Heart right ventricle (tissue), 16 donors: ENCODE measurements at places on chromosomes 1 and 21. TPM values are rescaled to one million over a fixed set of nuclear protein-coding genes. Genes with fewer than 3 reads are reported as not detected.

DNA sequence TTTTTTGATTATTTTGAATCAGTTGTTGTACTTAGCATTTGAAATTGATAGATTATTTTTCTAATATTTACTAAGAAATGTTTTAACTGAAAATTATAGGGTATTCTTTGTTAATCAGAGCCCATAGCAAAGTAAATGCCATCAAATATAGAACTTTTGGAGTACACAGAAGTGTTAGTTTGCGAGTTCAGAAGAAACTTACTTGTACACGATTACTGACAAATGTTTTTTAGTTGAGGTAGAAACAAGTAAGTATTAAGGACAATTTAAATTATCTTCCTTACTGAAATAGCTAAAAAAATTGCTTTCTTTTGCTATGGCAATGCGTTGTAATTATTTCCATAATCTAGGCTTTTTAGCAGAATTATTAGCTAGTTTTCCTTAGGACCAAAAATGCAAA lies 692.2 kb downstream of the USP25 start:
- no peak for DNase-seq

DNA sequence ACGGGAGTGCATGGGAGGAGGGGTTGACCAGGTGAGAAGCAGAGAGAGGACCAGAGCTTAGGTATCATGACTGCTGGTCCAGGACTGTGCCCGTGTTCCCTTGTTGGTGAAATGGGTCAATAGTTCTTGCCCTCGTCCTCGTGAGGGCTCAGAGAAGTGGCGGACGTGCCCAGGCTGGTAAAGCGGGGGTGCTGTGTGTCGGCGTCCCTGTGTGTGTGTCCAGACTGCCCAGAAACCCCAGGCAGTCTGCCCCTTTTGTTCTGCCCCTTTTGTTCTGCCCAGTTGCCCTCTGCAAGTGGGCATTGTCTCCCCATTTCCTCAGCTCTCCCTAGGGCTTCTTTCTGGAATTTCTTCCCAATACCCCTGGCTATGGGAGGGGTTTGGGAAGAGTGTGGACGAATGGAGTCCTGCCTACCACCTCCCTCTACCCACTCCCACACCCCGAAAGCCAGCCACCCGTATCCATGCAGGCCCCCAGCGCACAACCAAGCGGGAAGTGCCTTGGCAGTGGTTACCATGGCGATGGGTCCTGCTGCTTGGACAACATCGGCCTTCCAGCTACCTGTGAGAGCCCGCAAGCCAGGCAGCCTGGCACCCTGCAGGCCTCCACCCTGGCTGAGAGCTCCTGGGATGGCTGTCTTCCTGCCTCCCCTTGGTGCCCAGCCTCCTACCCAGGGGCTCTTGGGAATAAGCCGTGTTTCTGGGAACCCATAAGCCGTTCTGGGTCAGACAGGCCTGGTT lies 34.7 kb downstream of the ACOT11 start:
- no peak for DNase-seq

DNA sequence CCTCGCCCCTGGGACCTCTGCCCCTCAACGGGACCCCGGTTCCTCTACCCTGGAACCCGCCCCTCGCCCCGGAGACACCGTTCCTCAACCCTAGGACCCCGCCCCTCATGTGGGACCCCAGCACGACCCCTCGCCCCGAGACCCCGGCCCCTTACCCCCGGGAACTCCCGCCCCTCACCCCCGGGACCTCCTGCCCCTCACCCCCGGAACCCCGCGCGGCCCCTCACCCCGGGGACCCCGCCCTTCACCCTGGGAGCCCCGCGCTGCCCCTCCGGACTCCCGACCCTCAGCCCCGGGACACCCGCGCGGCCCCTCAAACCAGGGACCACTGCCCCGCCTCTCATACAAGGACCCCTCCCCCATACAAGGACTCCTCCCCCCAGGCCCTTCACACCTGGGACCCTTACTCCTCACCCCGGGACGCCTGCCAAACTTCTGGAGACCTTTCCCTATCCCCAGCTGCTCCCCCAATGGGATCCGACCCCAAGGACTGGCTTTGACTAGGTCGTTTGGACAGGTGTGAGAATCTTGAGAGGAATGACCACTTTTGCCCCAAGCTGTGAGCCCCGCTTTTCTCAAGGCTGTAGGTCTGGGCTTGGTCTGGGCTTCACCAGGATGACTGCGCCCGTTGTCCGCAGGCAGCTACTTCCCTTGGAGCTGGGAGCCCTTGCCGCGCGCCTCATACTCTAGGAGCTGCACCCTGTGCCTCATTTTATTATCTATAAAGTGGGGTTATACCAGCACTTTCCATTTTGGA lies 843 bp downstream of the DIP2A start:
- DNase-seq: peak; percentile 34

Gene SHE
- 7.9 TPM for total RNA-seq

Gene RIPPLY3
- total RNA-seq: not detected

Gene UBE2U
- total RNA-seq: not detected

GRCh38 chr1:162488219-162488618 lies 9.4 kb upstream of the UHMK1 start:
- DNase-seq: no peak

GRCh38 chr21:37292941-37293340 lies 25.8 kb upstream of the VPS26C start:
- DNase-seq: peak; percentile 28

DNA sequence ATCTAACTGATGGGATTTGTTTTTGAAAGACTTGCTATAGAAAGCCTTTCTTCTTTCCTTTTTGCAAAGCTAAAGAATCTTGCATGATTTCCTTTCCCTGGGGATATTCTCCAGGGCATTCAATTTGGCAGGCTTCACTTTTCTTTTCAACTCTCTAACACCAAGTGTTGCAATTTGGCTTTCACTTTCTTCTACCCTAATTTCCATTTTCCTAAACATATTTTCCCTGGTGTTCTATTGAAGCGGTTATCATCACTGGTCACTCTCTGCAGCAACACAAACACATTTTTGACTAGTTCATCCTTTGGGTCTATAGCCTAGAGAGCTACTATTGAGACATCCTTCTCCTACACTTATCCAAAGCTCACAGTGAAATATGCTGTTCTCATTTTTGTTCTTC lies 424.5 kb downstream of the NEGR1 start:
- DNase-seq: peak; percentile 10

GRCh38 chr1:235460770-235461169 lies 43.5 kb downstream of the B3GALNT2 start:
- no peak for DNase-seq

DNA sequence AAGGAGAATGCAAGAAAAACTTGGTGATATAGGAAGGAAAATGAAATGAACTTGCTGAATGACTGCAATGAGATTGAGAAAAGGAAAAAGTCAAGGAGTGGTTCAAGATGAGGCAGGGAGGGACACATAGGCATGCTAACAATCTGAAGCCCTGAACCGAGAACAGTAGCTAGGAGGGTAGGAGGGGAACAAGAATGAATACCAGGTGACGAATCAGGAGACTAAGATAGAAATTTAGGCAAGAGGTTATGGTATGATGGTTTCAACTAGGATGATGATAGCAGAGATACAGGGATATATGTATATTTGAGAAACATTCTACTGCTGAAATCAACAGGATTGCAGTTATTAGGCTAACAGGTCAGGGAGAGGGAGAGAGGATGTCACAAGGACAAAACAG lies 44.1 kb downstream of the SMYD3 start:
- no peak for DNase-seq

DNA sequence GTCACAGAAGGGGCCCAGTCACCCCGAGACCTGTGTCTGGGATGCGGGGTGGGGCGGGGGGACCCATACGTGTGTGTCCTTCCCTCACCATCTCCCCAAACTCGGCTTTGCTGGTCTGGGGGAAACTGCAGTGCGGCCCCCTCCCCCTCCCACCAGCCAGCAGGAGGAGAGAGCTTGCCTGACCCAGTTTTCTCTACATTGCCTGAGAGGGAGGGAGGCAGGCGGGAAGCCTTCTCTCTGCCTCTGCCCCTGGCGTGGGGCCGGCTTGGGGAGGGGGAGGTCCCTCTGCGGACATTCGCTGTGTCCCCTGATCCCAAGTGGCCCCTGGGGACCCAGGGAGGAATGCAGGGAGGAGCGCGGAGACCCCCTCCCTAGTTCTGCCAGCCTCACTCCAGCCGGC lies 3.9 kb downstream of the EPHA8 start:
- no peak for DNase-seq

GRCh38 chr1:197948926-197949899 lies 32.0 kb downstream of the LHX9 start:
- DNase-seq: no peak

DNA sequence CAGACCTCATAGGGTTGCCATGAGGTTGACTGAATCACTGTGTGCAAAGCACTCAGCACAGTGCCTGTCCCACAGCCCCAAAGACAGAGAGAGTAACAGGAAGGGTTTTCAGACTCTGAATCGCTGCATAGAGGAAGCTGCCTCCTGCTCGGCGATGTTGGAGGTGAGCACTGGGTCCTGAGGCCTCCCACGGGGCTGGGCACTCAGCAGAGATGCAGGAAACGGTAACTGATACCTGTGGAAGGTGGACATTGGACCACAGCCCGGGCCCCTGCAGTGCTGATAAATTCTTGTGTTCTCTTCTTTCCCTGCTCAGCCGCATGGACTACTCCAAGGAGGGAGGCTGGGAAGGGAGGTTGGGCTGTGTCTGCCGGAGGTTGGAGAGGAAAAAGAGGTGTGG lies 389.7 kb downstream of the PTPRU start:
- no peak for DNase-seq

Gene LEMD1
- not detected for total RNA-seq

DNA sequence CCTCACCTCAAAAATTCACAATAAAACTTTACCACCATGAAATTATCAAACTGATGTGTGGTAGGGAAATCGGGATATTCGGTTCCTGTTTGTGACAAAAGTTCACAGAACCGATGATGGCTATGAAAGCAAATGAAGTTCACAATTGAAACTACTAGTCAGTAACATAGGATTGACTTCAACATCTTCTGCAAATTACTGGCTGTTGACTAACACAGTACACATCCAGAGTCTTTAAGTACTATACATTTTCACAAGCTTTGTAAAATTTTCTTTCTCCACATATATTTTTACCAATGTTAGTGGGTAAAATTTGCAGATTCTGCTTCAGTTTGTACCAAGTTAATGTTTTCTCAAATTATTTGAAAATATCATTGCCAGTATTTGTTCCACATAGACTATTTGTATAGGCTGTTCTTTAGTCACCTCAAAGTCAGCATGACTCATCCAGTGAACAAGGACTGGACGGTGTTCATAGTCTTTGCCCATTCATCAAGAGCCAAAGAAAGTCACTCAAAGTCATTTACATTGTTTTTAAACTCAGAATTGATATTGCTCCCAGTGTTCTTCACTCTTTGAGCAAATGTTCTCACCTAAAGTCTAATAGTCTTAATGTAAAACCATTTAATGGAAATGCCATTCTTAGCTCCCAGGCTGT lies 213.4 kb downstream of the USP25 start:
- DNase-seq: no peak

GRCh38 chr1:53641481-53642214 lies 97.3 kb downstream of the GLIS1 start:
- no peak for DNase-seq

Gene IFI44L
- 9.7 TPM for total RNA-seq

Gene TNFRSF9
- 0.07 TPM for total RNA-seq

DNA sequence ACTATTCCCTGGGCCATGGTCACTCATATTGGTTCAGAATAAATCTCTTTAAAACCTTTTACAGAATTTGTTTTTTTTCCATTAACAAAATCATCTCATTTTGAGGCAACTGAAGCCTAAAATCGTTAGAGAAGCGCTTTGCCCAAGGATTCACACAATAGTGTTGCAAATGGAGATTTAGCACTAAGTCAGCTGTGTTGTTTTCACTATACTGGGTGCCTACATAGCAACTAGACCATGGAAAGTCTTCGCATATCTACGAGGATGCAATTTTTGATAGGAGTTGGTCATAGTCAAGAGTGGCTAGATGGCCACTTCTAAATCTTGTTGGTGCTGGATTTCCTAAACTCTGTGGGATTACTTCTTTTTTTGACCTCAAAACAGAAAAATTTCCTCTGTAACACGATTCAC lies 530 bp upstream of the TIPRL start:
- no peak for DNase-seq

Gene SLC9C2
- 2.0 TPM for total RNA-seq

Gene ZBTB8B
- total RNA-seq: not detected

Gene NRIP1
- 17.2 TPM for total RNA-seq

Gene GPR25
- not detected for total RNA-seq

Gene SELP
- 9.6 TPM for total RNA-seq

Gene HMGN2
- total RNA-seq: 215 TPM

DNA sequence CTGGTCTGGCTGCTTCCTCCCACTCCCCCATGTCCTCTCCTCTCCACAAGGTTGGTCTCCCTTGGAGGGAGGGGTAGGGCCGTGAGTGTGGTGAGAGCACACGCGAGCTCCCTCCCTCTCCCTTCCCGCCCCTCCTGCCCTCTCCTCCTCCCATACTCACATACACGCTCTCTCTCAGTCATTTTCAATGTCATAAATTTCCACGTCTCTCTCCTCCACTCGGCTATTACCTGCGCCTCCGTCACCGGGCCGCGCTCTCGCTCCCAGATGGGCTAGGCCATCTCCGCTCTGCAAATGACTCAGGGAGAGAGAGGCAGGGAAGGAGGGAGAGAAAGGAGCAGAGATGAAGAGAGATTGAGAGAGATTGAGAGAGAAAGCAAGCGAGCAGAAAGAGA lies 36.7 kb upstream of the DMBX1 start:
- no peak for DNase-seq

Gene TEX38
- total RNA-seq: not detected

Gene ZNF695
- not detected for total RNA-seq
